H7 (cell line): ENCODE measurements at places on chromosomes 4 and X. TPM values are rescaled to one million over a fixed set of nuclear protein-coding genes. Genes with fewer than 3 reads are reported as not detected.

BEX1 gene
- 56.5 and 81.4 TPM in 2 replicates for total RNA-seq

YIPF7 gene
- total RNA-seq, result not detected in 2 replicates

MTMR8 gene
- 3.2 and 5.1 TPM in 2 replicates for total RNA-seq

DNA sequence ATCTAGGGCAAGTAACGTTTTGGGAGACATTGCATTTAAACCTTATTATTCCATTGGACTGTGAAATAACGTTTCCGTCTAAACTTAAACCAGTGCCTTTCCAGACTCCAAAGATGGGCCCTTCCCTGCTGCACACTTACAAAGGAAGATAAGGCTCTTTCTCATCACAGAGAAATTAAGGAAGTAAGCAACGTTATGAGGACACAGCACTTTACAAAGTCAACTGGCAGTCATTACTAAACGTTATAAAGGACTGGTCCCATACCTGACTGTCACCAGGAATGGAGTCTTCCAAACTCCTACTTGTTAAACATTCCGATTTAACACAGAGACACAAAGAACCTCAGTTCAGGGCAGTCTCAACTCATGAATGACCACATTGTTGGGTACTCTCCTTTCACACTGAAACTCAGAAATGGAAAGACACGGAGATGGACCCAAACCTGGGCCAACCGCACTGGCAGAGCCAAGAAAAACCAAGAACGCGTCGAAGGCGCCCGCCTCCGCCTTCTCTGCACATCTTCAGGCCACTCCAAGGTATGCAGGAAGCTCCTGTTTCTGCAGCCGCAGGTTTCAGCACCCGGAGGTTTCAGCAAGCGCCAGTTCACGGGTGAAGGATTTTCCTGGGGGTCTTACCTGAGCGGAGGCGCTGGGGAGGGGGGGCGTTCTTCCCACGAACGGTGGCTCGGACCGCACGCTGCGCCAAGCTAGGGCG lies 670 bp downstream of the PAPSS1 start:
- DNase-seq, result no peak

- DNase-seq, result no peak
Observed at GRCh38 chr4:64146030-64146429, 263.2 kb downstream of the TECRL start.

GRCh38 chrX:12446342-12447075 lies 308.2 kb downstream of the FRMPD4 start:
- DNase-seq, result no peak

DNA sequence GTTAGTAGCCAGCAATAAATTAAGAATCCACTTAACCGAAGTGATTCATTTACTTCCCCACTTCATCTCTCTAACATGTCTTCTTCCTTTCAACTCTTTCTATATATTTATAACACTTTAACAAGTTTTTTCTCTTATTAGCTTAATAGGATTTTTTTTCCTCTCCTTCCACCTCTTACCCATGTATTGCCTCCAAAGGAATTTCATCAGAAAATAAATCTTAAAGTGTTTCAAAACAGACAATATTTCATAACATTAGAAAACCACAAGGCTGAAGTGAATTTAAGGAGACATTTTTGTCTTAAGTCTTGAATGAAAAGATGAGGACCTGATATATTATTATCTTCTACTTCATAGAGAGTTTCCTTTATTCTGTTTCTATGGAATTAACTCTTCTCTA lies 101.5 kb downstream of the PDGFC start:
- DNase-seq, result no peak

DNA sequence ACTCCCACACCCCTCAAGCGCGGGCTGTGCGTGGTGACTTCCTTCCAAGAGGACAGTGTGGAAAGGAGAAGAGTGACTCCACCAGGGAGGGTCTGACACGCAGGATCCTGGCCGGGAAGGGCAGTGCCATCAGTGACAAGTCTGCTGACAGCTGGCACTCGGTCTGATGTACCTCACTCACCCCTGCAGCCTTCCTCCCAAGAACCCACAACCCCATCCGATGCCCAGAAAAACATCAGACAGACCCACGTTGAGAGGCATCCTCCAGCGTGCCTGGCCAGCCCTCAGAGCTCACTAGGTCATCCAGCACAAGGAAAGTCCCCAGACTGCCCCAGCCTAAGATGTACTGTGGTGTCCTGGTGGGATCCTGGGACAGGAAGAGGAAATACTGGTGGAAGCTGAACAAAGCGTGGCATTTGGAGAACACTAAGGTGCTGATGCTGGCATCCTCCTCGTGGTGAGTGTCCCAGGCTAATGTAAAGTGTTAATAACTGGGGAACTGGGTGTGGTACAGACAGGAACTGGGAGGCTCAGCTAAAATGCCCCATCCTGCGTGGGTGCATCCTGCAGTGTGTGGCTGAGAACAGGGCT lies 200.0 kb upstream of the PSAPL1 start:
- no peak for DNase-seq

DNA sequence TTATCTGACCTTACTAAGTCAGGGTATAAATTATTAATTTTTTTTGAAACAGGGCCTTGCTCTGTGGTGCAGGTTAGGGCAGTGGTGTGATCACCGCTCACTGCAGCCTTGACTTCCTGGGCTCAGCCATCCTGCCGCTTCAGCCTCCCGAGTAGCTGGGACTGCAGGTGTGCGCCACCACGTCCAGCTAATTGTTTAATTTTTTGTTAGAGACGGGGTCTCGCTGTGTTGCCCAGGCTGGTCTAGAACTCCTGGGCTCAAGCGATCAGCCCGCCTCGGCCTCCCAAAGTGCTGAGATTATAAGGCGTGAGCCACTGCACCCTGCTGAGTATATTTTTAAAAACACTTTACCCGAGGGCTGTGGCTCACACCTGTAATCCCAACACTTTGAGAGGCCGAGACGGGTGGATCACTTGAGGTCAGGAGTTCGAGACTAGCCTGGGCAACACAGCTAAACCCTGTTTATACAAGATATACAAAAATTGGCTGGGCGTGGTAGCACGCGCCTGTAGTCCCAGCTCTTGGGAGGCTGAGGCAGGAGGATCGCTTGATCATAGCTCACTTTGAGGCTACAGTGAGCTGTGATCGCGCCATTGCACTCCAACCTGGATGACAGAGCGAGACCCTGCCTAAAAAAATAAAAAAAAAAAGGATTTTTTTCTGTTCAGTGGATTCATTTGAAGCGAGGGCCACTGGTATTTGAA lies 721 bp upstream of the TBC1D25 start:
- no peak for DNase-seq

DNA sequence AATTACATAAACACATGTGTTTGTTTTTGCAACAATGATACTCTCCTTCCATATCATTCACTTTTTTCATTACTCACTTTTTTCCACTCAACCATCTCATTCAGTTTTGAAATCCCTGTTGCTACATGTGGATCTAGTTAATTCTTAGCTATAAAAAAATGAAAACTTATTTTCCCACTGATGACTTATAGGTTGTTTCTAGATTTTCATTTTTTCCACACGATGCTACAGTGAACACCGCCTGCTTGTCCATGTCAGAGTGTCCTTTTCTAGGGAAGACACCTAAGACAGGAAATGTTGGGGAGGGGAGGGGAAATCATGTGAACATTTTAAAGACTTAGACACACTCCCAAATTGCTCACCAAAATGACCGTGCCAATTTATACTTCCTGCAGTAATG lies 70.2 kb downstream of the SUPT20HL2 start:
- DNase-seq, result no peak

GRCh38 chr4:168337550-168337940 lies 19.0 kb upstream of the DDX60 start:
- no peak for DNase-seq

- DNase-seq, result no peak
Observed at GRCh38 chrX:53374923-53375322, 47.5 kb downstream of the SMC1A start.
